ENCODE measurements at places on chromosomes 7 and 10.

DNA sequence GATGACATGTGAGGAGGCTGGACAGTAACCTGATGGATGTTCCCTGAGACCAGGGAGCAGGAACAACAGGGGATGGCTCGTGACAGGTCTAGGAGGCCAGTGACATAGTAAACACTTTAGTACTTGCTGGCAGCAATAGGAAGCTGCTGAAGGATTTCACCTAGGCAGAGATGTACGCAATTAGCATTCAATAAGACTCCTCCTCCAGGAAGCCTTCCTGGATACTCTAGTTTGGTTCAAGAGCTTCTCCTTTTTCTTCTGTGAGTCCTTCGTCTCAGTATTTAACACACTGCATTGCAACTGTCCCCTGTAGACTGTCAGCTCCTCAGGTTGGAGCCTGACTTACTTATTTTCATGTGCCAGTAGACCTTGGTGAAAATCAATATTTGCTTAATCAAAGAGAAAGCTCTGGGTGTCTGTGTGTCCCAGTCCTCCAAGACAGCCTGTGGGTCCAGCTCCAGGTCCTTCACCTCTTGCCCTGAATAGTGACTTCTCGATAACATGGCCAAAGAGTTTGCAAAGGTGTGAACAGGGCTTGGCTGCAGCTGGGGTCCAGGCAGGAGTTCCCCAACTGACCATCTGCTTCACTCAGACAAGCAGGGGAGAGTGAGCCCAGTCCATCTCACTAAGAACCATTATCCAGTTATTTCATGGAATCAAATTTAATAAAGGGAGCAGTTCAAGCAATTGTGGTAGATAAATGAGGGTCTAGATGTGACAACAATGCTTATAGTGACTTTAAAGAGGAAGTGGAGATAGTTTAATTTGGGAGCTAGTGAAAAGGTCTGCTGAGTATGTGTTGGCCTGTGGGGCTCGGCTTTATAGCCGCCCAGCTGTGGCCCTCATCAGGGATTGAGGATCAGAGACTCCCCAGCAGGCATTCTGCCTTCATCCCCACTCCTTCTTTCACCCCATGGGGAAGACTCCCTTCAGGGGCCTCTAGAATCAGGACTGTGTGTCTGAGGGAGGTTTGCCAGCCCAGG, 9.4 kb downstream of the TMEM273 start:
- no peak for DNase-seq

- DNase-seq: no peak
These were observed 107.6 kb downstream of the PRKAG2 start for GRCh38 chr7:151769188-151769821.

DNA sequence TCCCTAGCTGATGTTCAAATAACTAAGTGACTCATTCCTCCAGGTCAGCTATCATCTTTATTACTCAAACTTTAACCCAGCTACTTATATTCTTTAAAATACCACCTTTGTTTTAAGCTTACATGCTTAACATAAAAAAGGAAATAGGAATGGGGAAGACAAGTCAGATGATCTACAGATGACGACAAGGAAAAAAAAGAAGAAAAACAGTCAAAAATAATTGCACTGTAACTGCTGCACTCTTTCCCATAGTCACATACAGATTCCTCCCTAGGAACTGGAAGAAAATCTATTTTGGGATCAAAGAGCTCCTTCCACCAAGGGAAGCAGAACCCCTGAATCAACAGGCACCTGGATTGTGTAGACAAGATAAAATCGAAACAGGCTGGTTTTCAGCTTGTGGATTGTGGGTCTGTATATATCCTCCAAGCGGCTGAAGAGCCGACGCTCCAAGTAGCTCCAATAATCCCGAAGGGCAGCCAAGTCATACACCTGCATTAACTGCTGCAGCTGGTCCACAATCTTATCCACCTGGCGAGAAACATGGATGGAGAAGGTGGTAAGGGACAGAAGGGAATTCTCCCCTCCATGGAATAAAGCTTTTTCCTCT, 2.0 kb downstream of the WDR91 start:
- no peak for DNase-seq

DNA sequence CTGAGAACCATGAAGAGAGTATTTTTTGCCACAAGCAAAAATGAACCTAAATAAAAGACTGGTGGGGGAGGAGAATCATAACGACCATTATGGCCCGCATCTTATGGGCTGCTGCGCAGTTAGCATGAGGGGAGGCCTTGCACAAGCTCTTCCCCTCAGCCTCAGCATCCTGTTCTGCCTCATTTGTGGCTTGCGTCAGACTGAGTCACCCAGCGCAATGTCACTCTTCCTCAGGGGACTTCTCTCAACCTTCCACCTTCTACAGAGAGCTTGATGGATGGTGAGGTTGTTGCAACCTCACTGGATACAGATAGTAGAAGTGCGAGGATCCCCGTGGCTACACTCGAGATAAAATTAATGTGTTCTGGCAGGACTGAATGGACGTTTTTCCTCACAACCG, 16.8 kb upstream of the GPR15LG start:
- no peak for DNase-seq

GRCh38 chr7:42746214-42746613, 165.7 kb downstream of the C7orf25 start:
- DNase-seq: no peak

DNA sequence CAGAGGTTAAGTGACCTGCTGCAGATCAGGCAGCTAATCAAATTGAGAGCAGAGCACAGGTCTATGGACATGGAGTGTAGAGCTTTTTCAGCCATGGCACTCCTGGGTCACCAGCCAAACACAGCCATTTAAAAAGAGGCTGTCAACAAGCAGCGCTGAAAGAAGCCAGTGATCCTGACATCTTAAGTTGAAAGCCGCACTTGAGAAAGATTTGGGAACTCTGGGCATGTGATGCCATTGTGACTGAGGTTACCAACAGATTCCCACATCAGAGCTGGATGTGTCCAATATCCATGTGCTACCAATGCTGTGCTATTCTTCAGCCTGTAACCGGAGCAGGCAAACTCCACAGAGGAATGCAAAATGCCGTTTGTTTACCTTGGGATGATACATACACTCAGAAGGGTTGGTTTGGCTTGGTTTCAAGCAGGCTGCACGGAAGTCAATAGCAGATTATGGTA, 56.2 kb upstream of the ABLIM1 start:
- peak; percentile 21 for DNase-seq

GRCh38 chr7:132770055-132770454, 193.8 kb upstream of the PLXNA4 start:
- DNase-seq: no peak

DNA sequence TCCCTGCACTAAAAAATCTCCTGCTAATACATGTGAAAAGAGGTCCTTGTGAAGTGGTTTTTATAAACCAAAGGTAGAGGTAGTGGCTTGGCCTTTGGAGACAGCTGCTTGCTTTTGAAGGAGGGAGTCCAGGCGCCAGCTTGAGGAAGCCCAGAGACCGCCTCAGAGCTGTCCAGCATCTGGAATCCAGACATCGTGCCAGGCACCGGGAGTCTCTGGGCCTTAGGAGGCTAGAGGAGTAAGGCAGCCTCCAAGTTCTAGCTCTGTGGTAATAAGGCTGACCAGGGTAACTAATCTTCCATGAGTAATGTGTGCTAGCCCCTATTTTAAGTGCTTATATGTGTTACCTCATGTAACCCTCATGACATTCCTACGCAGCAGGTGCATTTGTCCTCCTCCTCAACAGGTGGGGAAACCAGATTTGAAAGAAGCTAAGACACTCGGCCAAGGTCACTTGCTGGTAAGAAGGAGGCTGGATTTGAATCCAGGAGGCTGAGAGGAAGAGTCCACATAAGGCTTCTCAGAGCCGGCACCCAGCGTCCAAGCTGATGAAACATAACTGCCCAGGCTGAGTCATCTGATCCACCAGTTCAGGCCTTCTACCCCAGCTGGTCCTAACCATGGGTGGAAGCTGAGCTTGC, 26.1 kb downstream of the PRLHR start:
- no peak for DNase-seq

DNA sequence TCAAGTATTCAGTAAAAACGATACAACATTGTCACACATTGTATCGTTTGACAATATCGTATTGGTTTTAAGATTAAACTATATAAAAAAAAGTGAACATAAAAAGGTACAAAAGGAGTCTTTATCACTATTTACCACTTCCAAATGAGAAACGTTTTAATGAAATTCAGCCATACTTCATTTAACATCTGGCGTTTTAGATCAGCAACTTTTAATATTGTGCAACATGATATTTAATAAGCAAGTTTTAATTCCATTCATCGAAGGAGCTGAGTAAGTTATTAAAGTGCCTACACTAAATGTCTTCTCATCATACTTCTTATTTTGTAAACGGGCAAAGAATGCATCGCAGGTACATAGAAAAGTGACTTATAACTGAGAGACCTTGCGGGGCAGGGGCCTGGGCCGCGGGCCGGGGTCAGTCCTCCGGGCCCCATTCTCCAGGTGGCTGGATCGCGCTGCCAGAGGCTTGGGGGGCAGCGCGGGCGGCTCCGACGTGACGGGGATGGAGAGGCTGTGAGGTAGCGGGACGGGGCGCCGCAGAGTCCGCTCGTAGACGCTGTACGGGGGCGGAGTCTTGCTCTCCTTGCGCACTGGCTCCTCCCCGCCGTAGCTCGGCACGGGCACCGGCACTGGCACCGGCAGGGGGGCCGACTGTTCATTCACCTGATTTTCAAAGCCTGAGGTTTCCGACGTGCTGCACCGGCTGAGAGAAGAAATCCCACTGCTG, 165.8 kb upstream of the IMMP2L start:
- DNase-seq: no peak

DNA sequence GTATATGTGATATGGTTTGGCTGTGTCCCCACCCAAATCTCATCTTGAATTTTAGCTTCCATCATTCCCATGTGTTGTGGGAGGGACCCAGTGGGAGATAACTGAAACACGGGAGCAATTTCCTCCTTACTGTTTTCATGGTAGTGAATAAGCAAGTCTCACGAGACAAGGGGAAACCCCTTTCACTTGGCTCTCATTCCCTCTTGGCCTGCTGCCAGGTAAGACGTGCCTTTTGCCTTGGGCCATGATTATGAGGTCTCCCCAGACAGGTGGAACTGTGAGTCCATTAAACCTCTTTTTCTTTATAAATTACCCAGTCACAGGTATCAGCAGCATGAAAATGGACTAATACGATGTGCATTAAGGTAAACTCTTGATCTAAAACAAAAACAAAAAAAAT, 357.1 kb upstream of the AOAH start:
- DNase-seq: no peak

- no peak for DNase-seq
These were observed 631.1 kb upstream of the MBL2 start for GRCh38 chr10:53403688-53404087.

DNA sequence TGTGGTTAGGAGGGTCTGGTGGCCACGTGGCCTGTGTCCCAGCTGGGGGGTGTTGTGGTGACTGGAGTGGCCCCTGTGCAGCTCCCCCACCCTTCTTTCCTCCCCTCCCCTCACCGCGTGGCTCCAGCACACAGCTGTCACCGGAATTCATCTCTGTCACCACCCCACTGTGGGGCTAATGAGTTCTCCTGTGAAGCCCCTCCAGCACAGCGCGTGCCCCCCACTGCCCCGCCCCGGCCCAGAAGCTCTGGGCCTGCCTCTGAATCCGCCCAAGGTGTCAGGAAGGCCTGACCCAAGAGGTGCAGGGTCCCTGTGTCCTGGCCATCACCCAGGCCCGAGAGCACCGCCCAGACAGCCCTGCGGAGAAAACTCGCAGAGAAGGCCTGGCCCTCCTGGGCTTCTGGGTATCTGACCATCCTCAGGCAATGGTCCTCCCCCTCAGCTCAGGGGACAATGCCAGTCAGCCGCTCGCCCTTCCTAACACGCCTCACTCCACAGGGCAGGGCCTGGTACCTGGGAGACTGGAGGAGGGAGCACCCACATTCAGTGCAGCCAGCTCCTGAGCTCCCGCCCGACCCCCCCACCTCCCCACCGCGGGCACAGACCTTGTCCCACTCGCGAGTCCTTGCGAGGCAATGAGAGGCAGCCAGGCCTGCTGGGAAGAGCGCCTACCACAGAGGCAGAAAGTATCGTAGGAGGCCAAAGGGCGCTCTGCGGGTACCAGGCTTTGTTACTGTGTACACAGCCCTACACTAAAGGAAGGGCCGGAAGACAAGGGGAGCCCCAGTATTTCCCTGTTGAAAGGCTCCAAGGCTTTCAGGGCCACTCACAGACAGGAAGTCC, 38.2 kb downstream of the GBX1 start:
- DNase-seq: no peak

GRCh38 chr10:103751667-103752290, 103.6 kb downstream of the SH3PXD2A start:
- no peak for DNase-seq

- no peak for DNase-seq
These were observed 38.7 kb upstream of the LRRC18 start for GRCh38 chr10:48978318-48978717.

- DNase-seq: no peak
These were observed 69.8 kb upstream of the WAC start for GRCh38 chr10:28463141-28463540.

GRCh38 chr7:117716707-117717299, 156.4 kb downstream of the CTTNBP2 start:
- peak; percentile 21 for DNase-seq

- no peak for DNase-seq
These were observed 236.6 kb upstream of the PPP1R3A start for GRCh38 chr7:114155116-114156110.

- DNase-seq: no peak
These were observed 349.8 kb downstream of the ARL4A start for GRCh38 chr7:13037216-13037615.

- DNase-seq: no peak
These were observed 11.9 kb downstream of the ZCCHC24 start for GRCh38 chr10:79433324-79434222.

- no peak for DNase-seq
These were observed 66.1 kb upstream of the GTF2IRD1 start for GRCh38 chr7:74387606-74388005.

GRCh38 chr10:42932735-42933447, 144.0 kb upstream of the RET start:
- peak; percentile 57 for DNase-seq

DNA sequence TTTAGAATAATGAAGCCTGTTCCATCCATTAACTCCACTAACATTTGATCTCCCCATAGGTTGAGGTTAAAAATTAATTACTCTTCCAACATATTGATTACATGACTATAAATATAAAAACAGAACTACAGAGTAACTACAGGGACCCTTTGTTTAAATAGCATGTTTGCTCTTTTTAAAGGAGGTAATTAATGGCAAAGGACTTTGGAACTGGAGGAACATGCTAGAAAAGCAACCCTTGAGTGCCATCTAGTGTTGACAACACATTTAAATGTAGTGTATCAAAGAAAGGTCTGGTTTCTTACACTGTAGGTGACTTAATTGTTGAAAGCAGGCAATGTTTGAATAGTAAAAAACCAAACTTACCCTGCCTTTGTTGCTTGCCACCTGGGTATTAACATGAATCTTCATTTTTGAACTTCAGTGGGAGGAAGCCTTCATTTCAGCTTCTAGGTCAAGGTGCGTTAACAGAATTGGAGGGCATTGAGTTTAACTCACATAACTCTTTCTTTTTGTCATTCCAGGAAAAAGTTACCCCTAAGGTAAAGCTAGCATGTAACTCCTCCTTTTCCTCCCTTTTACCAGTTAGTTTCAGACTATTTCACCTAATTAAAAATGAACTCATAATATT, 52.6 kb upstream of the CAPZA2 start:
- DNase-seq: no peak

DNA sequence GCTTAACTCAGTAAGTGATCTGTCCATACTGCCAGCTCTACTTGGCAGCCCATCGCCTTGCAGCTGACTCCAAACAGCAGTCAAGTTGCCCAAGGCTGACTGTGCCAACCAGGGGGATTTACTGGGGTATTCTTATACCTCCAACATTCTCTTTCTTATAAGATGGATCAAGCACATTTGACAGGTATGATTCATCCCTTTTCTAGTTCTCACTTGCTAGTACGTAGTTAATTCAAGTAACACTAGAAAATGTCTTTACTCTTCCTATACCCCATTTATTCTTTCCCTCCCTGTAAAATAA, 77.0 kb downstream of the SLC25A13 start:
- no peak for DNase-seq

GRCh38 chr10:48572414-48572813, 32.5 kb downstream of the ARHGAP22 start:
- no peak for DNase-seq

Measured in right kidney (tissue), 9 donors.